ENCODE measurements at places on chromosomes 1 and 21.

- DNase-seq = no peak
Observed at GRCh38 chr1:147625362-147625995, 44.8 kb downstream of the ACP6 start.

DNA sequence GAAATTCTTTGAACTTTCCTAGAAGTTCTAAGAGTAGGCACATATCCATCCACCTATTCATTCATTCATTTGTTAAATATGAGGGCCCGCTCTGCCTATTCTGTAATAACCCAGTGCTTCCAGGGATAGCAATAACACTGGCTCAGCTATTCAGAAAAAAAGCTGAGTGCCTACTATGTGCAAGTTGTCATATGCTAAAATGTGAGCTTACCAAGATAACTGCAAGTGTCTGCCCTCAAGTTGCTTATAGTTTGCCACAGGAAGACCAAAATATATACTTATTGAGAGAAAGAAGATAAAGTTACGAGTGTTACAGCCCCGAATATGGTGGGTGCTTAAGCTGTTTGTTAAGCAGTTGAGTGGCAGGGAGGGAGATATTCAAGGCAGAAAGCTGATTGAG lies 39.6 kb downstream of the CD55 start:
- DNase-seq = no peak

DNA sequence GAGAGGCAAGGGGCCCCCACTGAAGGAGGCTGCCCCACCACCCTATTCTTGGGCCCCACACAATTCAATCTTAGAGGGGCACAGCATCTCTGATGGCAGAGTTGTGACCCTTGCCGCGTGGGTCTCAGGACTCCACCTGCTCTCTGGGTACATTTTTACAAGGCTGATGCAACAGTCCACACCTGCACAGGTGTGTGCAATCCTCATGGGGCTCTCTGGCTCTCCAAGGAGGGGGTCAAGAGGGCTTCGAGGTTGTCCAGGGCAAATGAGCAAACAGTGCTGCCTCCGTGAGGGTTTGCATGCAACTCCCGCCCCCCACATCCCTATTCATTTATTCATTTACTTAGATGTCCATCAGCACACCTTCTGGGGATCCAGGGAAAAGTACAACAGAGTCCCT lies 81.6 kb upstream of the IFFO2 start:
- DNase-seq = no peak

- no peak for DNase-seq
Observed at GRCh38 chr1:154751690-154752089, 118.4 kb downstream of the KCNN3 start.

- DNase-seq = no peak
Observed at GRCh38 chr1:159430985-159431384, 1.0 kb upstream of the OR10J4 start.

DNA sequence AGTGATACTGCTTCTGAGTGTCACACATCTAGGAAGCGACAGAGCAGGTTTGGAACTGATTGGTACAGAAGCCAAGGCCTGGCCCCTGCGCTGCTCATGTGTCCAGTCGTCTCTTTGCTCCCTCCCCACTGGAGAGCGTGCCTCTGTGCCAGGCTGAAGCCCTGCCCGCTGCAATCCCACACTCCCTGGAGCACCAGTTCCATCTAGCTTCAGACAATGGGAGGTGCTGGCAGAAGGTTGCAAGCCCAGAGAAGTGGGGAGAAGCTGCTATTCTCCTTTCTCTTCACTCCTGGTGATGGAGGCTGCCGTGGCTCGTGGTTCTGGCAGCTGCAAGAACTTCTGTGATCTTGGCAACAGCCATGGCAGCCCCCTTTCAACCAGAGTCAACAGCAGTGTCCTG lies 250.9 kb downstream of the MATN1 start:
- DNase-seq = no peak

DNA sequence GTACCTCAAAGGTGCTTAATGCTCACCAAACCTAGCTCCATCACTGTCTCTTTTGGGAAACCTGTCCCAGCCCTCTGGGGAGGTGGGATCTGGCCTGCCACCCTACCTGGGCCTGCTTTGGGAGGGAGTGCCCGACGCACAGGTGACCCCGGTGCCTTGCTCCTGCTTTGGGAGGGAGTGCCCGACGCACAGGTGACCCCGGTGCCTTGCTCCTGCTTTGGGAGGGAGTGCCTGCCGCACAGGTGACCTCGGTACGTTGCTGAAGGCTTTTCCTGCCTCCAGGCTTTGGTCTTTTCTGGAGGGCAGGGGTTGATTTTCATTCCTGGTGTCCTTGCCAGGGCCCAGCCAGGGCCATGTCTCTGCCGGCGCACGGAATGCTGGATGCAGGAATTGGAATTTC lies 25.2 kb upstream of the C1orf174 start:
- no peak for DNase-seq

DNA sequence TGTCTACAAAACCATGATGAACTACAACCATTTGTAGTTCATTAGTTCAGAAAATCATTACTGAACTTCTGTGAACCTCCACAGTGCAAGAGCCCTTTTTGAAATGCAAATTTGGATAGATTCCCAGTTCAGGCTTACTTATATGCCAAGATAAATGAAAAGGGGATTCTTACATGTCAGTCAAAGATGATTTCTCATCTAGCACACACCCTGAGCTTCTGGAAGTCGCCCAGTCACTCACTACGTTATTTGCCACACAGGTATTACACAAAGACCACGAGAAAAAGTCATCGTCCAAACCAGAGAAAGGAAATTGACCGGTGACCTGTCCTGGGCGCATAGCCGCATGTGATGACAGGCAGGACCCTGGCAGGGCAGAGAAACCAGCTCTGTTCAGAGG lies 41.8 kb downstream of the ETS2 start:
- DNase-seq = no peak

DNA sequence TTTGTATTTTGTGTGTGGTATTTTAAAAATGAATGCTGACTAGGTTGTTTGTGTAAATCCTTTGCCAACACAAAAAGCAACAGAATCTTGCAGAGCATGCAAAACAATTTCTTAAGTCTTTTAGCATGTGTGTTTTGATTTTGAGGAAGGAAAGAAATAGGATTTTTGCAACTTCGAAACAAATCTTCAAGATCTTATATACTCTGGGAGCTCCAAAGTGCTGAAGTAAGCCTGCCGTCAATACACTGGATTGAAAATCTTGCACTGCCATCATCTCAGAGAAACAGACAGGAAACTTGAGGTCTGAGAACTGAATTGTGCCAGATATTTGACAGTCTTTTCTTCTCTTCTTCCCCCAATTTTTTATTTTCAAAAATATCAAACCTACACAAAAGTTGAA lies 29.3 kb upstream of the DISP1 start:
- no peak for DNase-seq

DNA sequence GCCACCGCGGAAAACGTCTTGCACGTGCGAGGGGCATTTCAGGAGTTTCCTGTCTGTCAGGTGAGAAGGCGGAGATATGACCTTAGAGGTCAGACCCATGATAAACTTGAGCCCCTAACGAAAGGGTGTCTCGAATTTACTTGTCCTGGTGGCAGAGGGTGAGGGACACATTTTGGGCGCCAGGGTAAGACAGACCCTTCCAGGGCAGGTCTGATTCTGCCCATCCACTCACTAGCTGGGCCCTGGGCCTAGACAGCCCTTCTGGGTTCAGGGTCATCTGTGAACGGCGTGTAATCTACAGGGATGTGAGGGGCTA lies 395 bp upstream of the CSRP1 start:
- no peak for DNase-seq

DNA sequence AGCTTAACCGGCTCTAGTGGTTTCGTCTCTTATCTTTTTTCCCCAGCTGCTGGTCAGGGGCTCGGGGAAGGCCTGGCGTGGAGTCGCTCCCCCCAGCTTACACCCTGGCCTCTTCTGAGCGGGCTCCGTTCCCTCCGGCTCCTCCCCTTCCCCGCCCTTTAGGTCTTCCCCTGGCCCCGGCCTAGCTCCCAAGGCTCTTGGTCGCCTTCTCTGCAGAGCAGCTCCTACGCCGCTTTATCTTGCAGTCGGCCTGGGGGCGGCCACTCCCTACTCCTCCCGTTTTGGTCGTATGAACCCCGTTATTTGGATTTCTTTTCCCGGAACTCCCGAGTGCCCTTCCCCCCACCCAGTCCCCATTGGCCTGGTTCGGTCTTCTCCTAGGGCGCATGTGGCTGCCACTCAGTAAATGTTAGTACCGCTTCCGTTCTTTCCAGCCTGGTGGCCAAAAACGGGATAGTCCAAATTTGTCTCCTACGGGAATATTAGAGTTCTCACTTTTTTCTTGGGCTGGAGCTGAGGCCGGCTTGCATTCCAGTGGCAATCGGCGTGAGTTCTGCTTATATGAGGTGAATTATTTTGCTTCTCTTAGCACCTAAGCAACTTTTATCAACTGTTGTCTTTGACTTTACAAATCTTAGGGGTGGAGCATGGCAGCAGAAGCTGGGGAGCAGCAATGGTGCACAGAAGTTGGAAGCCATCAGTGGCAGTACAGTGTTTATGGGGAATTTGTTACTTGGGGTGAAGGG lies 467 bp downstream of the THRAP3 start:
- DNase-seq = no peak

GRCh38 chr1:200794506-200795065 lies 55.9 kb downstream of the CAMSAP2 start:
- no peak for DNase-seq

DNA sequence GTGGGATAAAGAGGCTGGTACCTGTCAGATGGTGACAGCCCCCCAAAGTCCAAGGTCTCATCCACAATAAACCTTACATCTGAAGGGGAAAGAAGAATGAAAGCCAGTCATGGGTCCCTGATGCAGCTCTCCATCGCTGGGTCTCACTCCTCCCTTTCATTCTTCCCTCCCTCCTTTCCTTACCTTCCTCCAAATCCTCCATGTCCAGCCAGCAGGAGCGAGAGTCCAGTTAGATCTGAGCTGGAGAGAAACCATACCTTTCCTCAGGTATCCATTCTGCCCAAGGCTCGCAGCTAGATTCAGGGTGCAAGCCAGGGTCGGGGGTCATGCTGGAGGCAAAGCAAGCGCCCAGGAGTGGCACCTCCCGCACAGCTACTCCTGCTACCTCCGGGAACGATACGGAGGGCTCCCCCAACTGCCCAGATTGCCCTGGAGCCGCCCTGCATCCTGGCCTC lies 421 bp downstream of the PSRC1 start:
- no peak for DNase-seq

- peak; percentile 65 for DNase-seq
Observed at GRCh38 chr1:160085686-160086455, 4.5 kb downstream of the KCNJ9 start.

DNA sequence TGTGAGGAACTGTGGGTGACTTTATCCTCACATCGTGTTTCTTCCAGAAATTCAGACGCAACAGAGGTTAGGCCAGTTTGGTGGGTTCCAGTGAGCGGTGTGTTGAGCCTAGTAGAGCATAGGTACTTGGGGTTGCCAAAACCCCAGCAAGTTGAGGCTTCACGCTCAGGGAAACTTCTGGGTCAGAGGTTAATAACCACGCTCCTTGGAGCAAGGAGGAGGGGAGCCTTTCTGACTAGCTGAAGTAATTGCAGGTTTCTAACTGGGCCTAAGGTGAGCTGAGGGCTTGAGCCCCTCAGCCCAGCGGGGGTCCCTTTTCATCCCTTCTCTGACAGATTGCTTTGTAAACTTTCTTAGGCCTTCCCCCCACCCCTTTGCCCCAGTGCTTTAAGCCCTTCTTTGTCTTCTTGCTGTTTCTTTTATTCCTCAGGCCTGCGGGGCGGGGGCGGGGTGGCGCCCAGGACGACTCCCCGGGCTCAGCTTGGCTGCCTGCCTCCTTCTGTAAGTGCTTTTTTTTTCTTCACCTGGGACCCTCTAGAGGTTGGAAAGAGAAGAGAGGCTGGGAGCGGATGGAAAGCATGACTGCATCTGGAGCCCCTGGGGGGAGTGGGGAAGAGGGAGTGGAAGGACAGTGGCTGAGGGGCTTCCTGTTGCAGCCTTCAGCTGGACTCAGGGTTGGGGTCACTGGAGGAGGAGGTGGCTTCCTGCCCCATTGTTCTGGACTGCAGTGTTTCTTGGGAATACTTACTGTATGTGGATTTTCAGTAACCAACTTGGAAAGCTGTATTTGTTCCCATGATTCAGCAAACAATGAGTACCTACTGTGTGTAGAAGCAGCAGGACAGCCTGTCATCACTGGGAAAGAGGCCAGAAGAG lies 1.3 kb upstream of the ZNF436 start:
- no peak for DNase-seq

- DNase-seq = peak; percentile 38
Observed at GRCh38 chr1:228059634-228060457, 22.7 kb upstream of the ARF1 start.

GRCh38 chr1:165075725-165076370 lies 280.7 kb downstream of the LMX1A start:
- no peak for DNase-seq

- DNase-seq = no peak
Observed at GRCh38 chr1:33957854-33958253, 94.0 kb downstream of the HMGB4 start.

DNA sequence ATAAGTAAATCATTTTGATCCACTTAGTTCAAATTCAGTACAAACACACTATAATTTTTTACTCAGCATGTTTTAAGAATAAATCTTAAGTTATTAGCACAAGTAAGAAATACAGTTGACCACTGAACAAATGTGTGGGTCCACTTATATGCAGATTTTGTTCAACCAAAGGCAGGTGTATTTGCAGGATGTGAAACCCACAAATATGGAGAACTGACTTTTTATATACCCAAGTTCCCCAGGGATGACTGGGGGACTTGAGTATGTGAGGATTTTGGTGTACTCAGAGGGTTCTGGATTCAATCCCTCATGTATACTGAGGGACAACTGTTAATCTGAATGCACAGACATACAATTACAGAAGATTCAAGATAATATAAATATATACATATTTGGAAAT lies 25.7 kb upstream of the ERICH3 start:
- DNase-seq = no peak

DNA sequence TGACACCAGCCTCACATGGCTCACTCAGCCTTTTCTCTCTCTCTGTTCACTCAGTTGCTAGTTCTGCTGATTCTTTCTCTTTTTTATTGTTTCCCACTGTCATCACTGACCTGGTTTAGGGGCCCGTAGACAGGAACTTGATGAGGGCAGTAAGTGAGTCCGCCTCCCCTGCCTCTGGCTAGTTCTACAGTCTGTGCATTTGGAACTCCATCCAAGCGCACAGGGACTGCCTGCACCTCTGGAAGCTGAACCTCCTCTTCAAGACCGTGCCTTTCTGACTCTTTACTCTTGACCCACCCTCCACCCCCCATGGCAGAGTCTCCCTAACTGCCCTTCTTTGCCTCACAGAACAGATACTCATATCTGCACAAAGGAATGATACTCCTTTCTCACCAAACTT lies 4.2 kb downstream of the TENT5C start:
- no peak for DNase-seq

- DNase-seq = no peak
Observed at GRCh38 chr1:21271550-21271949, 18.7 kb downstream of the ECE1 start.

GRCh38 chr1:227952374-227953021 lies 4.8 kb upstream of the WNT9A start:
- no peak for DNase-seq

GRCh38 chr1:54262244-54262643 lies 62.3 kb downstream of the MRPL37 start:
- no peak for DNase-seq
